ENCODE measurements at places on chromosomes 3 and 15.

DNA sequence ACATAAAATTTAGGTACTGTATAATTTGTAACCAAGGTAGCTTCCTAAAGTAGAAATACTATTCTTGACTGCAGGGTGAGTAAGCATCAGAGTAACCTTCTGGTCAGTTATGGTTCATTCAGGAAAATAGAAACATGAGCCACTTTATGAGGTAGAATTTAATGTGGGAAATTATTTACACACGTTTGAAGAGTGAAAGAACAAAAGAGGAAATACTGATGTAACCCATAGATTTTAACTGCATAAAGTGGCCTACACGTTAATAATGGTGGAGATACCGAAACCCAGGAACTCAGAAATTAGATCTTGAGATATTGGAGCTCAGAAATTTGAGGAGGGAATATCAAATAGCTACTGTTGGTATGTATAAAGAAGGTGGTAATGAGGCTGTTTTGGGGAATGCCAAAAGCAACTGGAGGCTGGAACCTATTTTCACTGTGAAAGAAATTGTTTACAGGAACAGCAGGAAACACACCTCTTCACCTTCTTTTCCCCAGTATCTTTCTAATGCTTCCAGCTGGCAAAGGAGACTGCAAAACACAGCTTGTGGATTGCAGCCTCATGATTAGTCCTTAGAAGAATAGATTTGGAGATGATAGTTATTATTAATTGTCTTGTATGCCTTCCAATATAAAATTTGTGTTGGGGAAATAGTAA lies 216.1 kb downstream of the DOCK3 start:
- DNase-seq: no peak

GRCh38 chr15:31782951-31783350 lies 247.4 kb upstream of the CHRNA7 start:
- DNase-seq: no peak

DNA sequence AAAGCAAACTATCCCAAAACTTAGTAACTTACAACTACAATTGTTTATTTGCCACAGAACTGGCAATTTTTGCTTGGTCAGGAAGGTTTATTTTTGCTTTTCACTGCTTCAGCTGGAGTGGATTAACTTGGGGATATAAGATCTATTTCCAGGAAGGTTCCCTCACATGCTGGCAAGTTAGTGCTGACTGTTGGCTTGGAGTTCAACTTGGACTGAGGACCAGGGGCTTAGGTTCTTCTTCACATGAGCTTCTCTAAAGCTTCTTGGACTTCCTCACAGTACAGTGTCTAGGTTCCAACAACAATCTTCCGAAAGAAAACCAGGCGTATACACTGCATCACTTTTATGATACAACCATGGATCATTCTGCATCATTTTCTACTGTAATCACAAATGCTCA lies 264.4 kb downstream of the CHL1 start:
- no peak for DNase-seq

DNA sequence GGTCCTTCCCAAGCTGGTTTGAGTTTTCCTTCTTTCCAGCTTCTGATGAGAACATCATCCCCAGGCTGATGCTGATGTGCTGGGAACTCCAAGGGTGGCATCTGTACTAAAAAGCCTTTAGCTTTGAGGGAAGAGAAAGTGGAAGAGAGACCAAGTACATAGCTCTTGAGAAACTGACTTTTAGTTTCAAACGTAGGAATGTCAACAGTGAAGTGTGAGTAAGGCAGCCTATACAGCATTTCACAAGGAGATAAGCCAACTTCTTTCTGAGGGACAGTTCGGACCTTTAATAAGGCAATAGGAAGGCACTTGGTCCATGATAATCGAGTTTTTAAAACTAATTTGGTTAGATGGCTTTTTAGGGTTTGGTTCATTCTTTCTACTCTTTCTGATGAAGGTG lies 53.7 kb downstream of the DLG1 start:
- DNase-seq: no peak

GRCh38 chr3:115146032-115146417 lies 1.1 kb downstream of the ZBTB20 start:
- peak; percentile 64 for DNase-seq

GRCh38 chr3:29141197-29141917 lies 139.5 kb upstream of the RBMS3 start:
- no peak for DNase-seq

- no peak for DNase-seq
Observed at GRCh38 chr3:140731440-140732119, 53.7 kb downstream of the TRIM42 start.

DNA sequence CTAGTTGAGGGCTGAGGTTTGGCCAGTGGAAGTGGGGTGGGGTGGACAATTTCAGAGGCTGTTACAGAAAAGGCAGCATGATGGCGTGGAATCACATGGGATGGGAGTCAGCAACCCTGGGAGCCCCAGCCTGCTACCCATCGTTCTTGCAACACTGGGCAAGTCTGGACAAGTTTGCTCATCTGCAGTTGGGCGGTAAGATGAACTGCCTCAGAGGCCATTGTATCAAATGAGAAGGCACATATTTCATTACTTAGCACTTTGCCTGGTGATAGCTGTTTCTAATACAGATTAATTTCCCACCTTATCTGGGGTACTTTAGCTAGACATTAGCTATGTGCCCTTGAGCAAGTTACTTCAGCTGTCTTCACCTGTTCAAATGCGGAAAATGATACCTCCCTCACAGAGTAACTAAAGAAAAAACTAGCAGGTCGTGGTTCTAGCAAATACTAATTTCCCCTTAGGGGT lies 248.9 kb downstream of the THSD4 start:
- DNase-seq: no peak

- no peak for DNase-seq
Observed at GRCh38 chr3:150329408-150329807, 78.7 kb upstream of the TSC22D2 start.

- no peak for DNase-seq
Observed at GRCh38 chr3:22371036-22371435, 620.0 kb upstream of the ZNF385D start.

DNA sequence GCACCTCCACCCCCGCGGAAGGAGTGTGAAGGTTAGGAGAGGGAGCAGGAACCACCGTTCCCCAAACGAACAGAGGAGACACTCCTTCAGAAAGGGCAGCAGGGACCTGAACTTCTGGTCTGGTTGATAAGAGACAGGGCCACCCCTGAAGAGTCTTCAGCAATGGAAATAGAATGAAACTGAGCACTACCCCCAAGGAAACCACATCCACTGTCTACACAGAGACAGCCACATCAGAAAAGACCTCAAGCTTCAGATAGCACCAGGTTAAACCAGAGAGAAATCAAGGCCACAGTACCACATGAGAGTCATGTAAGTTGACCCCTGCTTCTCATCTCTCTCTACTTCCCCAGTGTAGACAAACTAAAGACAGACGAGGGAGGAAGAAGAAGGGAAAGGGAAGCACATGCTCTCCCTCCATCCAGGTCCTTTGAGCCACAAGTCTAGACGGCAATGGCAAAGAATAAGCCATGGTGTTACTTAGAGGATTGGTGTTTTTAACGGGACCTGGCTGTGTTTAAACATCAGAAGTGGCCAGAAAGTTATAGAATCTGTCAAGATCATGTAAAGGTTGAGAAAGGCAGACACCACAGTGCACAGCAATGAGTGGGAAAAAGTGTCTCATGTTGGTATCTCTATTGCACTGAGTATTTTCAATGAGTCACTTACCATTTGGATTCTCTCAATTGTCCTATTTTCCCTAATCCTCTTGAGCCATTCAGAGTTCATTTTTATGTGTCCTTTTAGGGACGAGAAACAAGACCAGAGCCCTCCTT lies 31.4 kb upstream of the CTNNB1 start:
- DNase-seq: no peak

GRCh38 chr15:36810656-36811449 lies 231.4 kb downstream of the CDIN1 start:
- no peak for DNase-seq

GRCh38 chr15:31390777-31391486 lies 64.3 kb downstream of the KLF13 start:
- DNase-seq: no peak

DNA sequence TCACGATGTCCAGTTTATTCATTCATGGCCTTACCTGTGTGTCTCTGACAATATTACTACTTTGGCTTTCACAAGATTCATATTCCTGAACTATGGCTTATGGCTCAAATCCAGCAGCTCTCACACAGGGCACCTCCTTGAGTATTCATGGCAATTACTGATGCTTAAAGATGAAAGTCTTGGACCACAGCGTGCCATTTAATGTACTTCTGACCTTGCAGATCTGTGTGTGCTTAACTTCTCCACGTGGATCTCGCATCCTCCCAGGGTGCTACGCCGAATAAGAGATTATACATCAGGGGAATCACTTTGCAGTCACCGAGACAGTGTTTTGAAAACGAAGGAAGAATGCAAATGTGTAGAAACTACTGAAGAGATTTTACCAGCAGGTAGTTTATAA lies 147.5 kb downstream of the TNIK start:
- no peak for DNase-seq

GRCh38 chr3:55571216-55571813 lies 84.2 kb upstream of the WNT5A start:
- no peak for DNase-seq

DNA sequence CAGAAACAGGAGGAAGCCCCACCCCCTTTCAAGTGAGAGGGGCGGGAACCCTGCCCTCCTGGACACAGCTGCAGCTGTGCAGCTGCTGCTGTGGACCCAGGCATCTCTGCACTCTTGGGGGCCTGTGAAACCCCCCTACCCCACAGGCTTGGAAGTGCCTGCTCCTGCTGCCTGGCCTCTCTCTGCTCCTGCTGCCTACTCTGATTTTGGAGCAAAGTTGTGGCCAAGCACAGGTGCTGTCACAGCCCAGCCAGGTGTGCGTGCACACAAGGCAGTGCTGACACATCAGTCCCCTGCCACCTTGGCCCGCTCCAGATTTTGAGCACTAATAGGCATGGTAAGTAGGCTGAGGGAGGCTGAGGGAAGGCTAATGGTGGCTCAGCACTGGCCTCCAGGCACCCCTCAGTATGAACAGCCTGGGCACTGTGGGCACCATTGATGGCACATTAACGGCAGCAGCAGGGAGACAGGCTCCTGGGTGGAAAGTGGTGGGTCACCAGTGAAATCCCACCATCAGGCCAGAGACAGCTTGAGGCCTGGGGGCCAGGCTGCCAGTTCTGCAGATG lies 890.9 kb downstream of the GBE1 start:
- no peak for DNase-seq

GRCh38 chr3:171255236-171255806 lies 204.9 kb downstream of the TNIK start:
- peak; percentile 61 for DNase-seq

DNA sequence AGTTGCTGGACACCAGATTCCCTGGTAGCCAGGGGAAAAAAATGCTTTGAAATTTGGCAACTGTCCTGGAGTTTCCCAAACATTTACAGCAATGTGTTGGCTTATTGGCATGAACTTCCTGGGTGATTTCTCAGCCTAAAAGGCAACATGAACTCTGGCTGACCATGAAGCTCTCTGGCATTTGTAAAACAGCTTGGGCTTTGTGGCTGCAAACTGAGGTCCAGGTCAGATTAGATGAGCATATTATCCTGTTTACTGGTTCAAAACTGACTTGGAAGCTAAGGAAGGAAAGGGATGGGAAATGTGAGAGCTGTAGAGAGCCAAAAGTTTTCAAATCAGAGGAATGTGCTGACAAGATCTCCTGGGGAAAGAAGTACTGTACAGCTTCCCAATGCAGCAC lies 139.0 kb downstream of the P3H2 start:
- no peak for DNase-seq

- no peak for DNase-seq
Observed at GRCh38 chr3:14253022-14253706, 74.5 kb downstream of the LSM3 start.

- DNase-seq: no peak
Observed at GRCh38 chr3:179236669-179237301, 14.1 kb downstream of the KCNMB3 start.

- DNase-seq: peak; percentile 86
Observed at GRCh38 chr3:46280105-46280797, 38.0 kb downstream of the CCR3 start.

- no peak for DNase-seq
Observed at GRCh38 chr3:14150078-14150477, 25.2 kb downstream of the TMEM43 start.

- DNase-seq: no peak
Observed at GRCh38 chr15:46344915-46345314, 710.1 kb downstream of the SQOR start.

GRCh38 chr15:88399021-88399685 lies 68.0 kb downstream of the MRPL46 start:
- DNase-seq: no peak

DNA sequence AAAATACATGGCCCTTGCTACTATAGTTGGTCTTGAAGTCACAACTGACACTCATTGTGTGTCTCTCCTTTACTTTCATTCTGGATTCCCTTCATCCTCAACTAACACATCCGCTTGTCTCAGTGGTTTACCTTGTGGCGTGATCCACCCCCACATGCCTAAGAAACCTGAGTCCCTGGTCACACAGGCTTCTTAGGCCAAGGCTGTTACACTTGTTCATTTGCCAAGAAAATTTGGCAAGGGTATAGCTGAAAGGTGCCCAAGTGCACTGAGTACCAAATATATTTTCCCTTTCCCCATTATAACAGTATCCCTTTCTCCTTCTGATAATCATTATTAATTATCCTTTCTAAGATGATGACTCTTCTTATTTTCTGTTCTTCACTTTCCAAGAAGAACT lies 207.6 kb upstream of the STAC start:
- no peak for DNase-seq

DNA sequence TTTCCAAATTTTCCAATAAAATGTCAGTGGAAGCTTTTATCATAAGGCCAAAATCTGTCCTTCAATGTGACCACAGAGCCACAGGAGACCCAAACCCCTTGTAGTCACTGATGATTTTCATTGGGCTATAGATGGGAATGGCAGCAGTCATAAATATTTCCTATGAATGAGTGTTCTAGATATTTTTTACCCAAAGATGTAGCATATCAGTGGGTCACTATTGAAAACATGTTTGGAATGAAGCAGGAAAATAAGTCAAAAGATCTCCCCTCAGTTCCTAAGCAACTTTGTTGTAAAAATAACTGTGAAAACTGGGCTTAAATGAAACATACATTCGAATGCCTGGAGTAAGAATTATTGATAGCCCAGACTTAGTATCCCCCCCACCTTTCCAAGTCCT lies 49.0 kb downstream of the NKIRAS1 start:
- DNase-seq: no peak

DNA sequence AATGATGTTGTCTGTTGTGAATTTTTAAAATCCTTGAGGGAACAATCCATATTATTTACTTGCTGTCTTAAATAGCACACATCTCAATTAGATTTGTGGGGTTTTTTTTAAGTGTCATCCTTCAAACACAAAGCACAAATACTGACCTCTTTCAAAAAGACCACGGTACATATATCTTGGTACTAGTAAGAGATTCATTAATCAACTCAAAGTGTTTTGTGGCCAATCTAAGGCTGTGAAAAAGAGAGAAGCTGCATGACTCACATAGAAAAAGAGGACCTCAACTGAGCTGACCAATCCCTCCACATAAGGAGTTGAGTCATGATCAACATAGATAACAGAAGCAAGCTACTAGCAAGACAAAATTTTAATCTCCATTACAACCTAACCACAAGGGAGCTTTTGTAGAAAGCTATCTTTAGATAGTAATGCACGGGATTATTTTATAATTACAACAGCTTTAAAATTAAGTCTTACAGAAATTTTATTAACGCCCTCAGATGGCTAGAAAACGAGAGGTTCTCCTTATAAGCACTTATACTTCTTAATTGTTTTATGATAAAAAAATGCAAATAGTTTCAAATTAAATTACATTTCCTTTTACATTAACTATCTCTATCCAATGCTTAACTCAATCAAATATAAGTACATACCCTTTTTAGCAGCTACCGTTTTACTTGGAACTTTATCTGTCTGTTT lies 60.5 kb downstream of the TOP2B start:
- DNase-seq: peak; percentile 11

- no peak for DNase-seq
Observed at GRCh38 chr3:145882436-145882835, 278.5 kb downstream of the PLOD2 start.

Data from CD4-positive, alpha-beta T cell treated with Interleukin-4 for 4 hours (primary cell).